WERI-Rb-1 (cell line): ENCODE measurements at places on chromosomes 1 and 21.
A peak's percentile ranks its signal among the peaks of the same experiment; 100 is the strongest.

DNA sequence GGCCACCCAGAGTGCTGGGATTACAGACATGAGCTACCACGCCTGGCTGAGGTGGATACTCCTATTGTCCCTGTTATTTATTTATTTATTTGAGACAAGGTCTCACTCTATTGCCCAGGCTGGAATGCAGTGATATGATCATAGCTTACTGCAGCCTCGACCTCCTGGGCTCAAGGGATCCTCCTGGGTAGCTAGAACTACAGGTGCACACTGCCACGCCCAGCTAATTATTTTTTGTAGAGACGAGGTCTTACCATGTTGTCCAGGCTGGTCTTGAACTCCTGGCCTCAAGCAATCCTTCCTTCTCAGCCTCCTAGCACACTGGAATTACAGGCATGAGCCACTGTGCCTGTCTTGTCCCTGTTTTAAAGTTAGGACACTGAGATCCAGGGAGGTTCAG lies 5.2 kb downstream of the LDLRAP1 start:
- no peak for DNase-seq

- DNase-seq = no peak
Measured at GRCh38 chr1:905811-906599, 17.7 kb upstream of the SAMD11 start.

DNA sequence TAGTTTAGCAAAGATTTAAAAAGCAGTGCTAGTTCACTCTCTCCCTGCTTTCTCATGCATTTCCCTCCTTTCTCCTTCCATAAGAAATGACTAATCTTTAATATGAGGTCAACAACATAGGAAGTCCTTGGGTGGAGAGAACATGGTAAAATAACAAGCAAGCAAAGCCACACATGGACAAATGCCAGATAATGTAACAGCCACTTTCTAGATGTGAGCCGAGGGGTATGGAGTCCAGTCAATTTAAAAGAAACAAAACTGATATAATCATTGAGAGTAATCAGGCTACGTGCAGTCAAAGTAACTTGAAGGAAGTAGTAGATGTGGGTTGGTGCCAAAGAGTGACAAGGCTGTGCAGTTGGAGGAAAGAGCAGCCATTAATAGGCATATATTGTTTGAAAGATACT lies 69.6 kb downstream of the DUSP10 start:
- no peak for DNase-seq

DNA sequence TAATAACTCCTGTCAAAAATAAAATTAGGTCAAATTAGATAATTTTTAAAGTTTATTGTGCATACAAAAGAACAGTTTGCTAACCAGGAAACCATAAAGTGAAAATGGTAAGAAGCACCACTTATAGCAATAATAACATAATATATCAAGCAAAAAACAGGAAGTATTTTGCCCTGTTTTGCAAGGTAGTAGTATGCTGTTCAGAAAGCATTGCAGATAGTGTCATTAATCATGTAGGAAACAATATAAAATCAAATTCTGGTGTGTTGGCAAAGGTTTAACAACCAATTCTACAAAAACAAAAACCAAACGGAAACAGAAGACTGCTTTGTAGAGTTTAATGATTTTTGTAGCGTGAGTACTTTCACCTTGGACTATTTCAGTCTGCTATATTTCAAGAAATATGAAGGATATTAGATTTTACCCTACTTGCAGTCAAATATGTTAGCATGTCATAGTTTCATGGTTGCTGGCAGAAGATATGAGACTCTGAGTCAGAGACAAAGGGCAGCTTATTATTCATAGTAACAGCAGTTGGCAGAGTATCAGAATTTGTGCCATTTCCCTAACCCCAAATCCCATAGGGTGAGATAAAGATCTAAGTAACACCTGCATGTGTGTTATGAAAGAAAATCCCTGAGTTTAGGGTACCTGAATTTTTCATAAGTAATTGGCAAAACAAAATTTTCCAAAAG lies 729.0 kb upstream of the BRINP3 start:
- no peak for DNase-seq

DNA sequence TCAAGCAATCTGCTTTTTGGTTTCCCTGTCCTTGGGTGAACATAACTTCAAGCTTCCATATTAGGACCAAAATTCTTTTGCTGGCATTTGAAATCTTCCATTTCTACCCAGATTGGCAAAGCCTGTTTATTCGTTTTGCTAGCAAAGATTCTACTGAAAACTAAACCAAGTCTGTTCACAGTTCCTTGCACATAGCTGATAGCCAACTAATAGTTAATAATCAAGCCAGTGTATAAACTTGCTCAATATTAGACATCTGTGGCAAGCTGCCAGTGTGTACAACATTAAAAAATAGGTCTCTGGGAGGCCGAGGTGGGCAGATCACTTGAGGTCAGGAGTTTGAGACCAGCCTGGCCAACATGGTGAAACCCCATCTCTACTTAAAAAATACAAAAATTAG lies 6.3 kb downstream of the APP start:
- DNase-seq = no peak

DNA sequence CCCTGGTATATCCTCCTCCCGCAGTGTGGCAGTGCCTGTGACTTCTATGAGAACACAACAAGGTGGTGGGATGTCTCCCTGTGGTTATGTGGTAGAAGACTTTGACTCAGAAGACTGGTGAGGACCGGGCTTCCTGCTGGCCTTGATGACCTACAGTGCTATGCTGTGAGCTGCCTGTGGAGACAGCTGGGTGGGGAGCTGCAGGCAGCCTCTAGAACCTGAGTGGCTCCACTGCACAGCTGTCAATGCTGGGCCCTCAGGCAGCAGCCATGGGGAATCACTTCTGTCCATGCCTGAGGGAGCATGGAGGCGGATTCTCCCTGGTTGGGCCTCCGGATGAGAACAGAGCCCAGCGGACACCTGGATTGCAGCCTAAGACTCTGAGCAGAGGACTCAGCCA lies 14.9 kb downstream of the SLC1A7 start:
- DNase-seq = no peak

- DNase-seq = no peak
Measured at GRCh38 chr1:203402629-203403337, 51.9 kb upstream of the FMOD start.

- DNase-seq = no peak
Measured at GRCh38 chr1:186807163-186807562, 21.6 kb upstream of the PLA2G4A start.

- peak; percentile 25 for DNase-seq
Measured at GRCh38 chr1:230277201-230278025, 148.7 kb downstream of the PGBD5 start.
